Right kidney (tissue), 9 donors: ENCODE measurements at places on chromosomes 7 and 10.

- no peak for DNase-seq
These were observed 197.3 kb upstream of the PODXL start for GRCh38 chr7:131753620-131754222.

GRCh38 chr10:93154531-93154930 is 80.8 kb downstream of the CYP26A1 start:
- DNase-seq = no peak

- DNase-seq = no peak
These were observed 187.1 kb downstream of the KIF20B start for GRCh38 chr10:89888321-89889070.

GRCh38 chr7:17422966-17423365 is 124.5 kb downstream of the AHR start:
- no peak for DNase-seq

GRCh38 chr7:36668750-36669149 is 55.5 kb downstream of the AOAH start:
- no peak for DNase-seq

GRCh38 chr10:61758433-61758832 is 95.7 kb downstream of the CABCOCO1 start:
- DNase-seq = no peak

- no peak for DNase-seq
These were observed 65.4 kb downstream of the SLIT1 start for GRCh38 chr10:97120370-97120769.

DNA sequence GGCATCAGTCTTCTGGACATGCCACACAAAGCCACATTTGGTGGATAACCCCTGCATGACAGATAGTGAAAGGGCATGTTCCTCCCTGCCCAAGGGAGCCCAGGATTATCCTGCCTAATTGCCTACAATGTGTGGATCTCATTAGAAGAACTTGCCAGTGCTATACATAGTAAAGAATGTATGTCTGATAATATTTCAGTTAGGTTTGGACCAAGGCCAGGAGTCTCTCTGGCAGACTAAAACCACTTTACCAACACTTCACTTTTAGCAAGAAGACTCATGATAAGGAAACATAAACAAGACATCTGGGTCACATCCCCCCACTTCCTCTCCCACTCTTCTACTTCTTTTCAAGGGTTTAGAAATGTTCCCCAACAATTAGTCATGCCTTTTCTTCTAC is 196.7 kb downstream of the MTERF1 start:
- no peak for DNase-seq

- no peak for DNase-seq
These were observed 218.2 kb upstream of the MDFIC start for GRCh38 chr7:114703677-114704076.

DNA sequence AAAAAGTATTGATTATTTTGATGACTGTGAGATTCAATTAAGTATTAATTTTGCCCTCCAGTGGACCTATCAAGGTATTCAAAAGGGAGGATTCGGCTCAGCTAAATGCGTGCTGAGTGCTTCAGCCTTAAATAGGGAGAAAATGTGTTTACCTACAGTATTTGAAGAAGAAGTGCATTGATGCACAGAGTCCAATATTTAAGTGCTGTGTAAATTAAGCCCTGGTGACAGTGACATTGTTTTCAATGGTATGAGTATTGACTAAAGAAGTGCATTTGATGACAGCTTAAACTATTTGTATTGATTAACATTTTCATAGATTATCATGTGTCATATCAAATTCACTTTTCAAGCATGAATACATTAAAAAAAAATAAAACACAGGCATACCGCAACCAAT is 106.6 kb downstream of the POU6F2 start:
- DNase-seq = no peak

GRCh38 chr7:151351967-151352366 is 10.4 kb downstream of the NUB1 start:
- DNase-seq = no peak

GRCh38 chr10:72893136-72893798 is at the start of gene OIT3:
Gene OIT3 (plus strand): TSS chr10:72893739. CDS start chr10:72893799, 60 bp downstream.
- no peak for DNase-seq

DNA sequence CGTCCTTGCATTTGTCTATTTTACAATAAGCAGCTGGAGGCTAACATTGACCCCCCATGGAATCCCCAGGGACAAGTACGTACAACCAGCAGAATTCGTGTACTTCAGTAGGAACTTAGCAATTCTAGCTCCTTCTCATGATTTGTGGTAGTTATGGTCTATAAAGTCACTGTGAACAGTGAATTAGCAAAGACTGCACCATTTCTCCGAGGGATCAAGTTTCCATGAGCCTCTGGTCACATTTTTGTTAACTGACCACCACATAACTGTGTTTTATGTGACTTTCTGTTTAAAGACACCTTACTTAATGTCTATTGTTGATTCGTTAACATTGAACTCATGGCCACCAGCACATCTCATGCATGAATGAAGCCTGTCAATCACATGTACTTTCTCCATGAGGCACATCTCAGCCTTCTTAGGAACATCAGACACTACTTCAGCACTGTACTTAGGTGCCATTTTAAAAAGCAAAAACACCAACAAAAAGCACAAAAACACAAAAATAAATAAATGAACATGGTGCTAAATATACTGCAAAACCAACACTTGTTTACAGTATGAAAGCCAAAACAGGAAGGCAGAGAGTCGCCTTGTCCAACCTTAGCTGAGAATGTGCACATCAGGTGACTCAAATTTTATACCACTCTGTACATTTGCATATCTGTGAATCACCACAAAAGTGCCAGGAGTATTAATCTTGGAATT is 9.0 kb upstream of the UCN3 start:
- DNase-seq = no peak

- no peak for DNase-seq
These were observed 113.0 kb downstream of the SMURF1 start for GRCh38 chr7:99030951-99031350.

DNA sequence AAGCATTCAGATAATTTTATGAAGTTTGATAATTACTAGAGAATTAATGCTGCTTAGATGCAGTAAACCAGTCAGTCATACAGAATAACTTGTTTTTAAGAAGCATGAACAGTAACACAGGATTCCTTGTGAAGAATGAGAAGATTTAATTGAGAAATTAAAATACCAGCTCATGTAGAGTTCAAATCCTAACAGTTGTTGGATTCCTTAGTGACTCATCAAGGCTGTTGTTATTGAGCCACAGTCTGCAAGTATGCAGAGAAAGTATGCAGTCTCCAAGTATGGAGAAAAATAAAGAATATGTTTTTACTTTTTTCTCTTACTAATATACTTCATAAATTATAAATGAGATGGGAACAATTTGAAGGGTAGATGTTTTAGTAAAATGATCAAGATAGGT is 30.2 kb upstream of the CYP26C1 start:
- DNase-seq = no peak

DNA sequence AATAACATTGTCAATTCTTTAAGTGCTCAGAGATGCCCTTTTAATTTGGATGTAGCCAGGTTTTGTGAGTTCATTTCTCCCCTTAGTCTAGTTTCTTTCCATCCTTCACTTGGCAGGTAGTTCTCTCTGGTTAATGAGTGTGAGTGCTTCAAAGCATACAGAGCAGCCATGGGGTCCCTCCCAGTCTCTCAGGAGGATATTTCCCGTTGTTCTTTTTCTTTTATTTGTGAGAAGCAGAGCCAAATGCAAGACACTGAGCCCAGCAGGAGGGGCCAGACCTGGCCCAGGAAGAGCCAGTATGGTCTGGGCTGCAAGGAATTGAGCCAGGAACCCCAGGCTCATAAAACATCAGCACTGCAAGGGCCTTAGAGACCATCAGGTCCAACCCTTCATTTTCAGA is 52.4 kb downstream of the PLCE1 start:
- no peak for DNase-seq

DNA sequence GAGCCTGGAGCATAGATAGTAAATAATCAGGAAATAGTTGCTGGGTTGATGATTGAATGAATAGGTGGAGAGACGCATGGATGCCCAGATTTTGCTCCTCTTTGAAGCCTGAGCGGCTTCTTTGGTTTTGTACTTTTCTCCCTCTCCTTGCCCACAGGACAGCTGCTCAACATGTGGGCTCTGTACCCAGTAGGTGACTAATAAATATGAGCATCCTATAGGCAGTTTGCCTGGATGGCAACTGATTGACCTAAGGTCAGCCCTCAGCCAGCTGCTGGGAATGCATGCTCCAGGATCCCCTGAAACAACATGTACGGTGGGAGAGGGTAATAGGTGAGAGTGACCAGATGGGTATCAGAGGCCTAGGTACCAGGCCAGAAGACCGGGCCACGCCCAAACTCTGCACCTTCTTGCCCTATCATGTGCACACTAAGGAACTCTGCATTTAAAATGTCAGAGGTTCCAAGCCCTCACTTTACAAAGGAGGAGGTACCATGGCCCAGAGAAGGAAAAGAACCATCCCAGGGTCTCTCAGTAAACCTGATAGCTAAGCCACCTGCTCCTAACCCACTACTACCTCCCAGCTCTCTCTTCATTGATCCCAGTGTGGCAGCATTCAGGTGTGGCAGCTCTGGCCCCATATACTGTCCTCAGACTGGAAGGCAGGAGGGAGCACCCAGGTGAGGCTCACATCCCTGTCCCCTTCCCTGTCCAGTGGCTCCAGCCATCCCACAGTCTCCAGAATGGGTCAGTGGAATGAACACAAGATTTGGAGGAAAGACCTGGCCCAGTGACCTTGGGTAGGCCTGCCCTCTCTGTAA is 2.7 kb upstream of the ZCCHC24 start:
- DNase-seq = no peak

GRCh38 chr10:112223725-112224124 is 40.2 kb upstream of the GPAM start:
- no peak for DNase-seq

DNA sequence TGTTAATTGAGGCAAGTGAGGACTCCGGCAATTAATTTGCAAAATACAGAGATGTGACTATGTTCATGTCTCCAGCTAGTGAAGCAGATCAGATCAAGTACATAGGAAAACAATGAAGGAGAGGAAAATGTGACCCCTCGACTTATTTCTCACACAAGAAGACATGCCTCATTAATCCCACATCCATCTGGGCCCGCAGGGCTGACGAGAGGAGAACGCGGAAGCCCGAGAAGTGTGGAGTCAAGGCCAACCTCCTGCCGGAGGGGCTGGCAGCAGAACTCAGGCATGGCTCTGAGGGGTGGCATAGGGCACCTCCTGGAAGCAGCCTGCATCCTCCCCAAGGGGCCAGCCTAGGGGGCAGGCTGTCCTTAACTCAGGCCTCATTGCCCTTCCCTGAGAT is 54.4 kb downstream of the ZNF503 start:
- peak; percentile 47 for DNase-seq

DNA sequence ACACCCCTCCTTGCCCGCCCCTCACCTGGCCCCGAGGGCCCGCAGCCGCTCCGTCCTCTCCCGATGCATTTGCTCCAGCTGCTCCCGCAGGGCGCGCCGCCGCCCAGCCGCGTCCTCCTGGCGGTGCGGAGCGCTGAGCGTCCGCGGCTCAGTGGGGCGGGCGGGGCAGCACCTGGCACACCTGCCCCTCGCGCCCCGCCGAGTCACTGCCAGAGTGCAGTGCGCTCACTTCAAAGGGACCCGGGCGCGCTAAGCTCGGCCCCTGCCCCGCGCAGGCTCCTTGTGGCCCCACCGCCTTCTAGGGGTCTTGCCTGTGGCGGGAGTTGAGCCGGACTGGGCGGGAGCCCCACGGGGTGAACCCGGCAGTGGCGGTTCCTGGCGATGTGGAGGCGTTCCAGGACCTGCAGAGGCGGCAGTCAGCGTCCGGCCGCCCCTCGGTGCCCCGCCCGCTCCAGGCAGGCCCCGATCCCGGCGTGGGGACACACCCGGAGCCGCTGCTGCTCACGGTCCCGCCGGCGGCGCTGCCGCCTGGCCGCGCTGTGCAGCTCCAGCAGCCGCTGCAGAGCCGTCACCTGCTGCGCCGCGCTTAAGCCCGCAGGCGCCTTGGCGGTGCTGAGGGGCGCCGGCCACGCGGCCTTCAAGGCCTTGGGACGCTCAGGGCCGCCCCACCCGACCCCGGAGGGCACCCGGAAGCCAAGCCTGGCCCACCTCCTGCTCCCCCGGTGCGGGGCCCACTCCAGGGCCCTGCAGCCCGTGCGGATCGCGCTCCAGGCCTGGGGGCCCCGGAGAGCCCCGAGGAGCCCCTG is 6.7 kb downstream of the ATP6V1F start:
- peak; percentile 85 for DNase-seq

GRCh38 chr7:8455426-8455825 is 22.0 kb downstream of the NXPH1 start:
- no peak for DNase-seq

DNA sequence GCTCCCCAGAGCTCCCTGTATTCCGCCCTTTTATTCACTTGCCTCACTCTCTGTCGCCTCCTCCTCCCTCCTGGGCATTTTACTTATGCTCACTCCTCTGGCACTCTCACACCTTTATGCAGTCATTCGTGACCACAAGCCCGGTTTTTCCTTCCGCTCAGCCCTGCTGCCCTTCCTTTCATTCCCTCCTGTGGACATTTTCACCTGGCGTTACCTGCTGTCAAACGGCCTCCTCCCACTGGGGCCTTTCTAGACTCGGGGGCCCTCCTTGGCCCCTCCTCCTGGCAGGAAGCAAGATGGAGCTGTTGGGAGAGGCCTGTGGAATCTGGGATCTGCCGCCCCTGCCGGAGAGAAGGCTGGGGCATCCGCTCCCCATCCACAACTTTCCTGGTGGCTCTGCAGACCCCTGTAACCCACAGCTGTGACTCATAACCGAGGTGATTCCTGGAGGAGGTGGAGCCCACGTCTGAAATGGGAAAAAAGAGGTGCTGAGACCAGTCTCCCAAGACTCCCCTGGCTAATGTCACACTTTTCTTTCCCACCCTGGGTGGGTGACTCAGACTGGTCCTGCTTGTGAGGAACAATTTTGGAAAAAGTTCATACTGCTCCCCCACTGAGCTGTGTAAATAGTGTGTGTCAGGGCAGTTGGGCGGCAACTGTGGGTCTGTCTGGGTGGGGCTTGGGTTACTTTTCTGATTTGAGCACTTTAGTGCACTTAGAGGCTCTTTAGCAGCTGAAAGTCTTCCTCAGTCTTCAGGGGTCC is 1.2 kb downstream of the VCL start:
- peak; percentile 82 for DNase-seq

- no peak for DNase-seq
These were observed 3.9 kb downstream of the CDK14 start for GRCh38 chr7:90599892-90600555.

GRCh38 chr7:28685644-28686417 is 272.3 kb downstream of the TRIL start:
- DNase-seq = peak; percentile 76

DNA sequence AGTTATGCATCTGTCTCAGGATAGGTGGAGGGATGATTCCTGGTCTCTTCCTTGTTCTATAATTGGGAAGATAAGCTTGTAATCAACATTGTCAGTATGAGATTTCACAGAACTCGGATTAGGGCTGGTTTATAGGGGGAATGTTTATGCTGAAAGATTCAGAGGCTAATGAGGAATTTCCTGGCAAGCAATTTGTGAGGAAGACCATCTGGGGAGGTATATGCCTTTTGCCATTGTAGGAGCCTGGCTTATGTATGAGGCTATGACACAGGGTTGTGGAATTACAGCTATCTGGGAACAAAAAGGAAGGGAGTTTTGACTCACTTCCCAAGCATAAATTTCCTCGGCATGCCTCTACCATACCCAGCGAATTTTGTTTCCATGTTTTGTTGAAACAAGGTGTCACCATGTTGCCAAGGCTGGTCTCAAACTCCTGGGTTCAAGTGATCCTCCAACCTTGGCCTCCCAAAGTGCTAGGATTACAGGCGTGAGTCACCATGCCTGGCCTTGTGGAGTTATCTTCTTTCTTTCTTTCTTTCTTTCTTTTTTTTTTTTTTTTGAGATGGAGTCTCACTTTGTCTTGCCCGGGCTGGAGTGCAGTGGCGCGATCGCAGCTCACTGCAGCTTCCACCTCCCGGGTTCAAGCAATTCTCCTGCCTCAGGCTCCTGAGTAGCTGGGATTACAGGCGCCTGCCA is 1.6 kb upstream of the COPS6 start:
- no peak for DNase-seq
